Tibial nerve (tissue), 4 donors: ENCODE measurements at places on chromosomes 12 and 14.

- H3K4me1 ChIP-seq: no peaks in the 10 kb centered on the region
- H3K27ac ChIP-seq: no peak overlapping the region
- DNase-seq: no peak
These were observed 84.8 kb downstream of the FBXL14 start for GRCh38 chr12:1509413-1510052.

DNA sequence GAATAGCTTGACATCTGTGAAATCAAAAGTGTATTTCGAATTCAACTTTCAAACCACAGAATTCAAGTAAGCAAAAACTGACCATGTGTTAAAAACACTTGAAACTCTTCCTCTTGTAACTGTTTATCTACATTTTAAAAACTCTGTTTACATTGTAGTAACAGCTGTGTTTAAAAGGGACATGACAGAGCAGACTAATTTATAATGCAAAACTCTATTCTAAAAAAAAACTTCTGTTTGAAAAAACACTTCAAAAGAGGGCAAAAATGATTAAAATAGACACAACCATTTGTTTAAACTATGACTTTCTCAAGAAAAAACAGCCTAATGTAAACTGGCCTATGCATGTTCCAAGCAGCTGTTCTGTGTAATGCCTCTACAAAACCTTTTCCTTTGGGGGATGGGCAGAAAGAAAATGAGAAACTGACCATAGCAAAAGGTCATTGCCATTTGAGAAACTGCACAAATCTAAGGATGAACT lies 149.1 kb upstream of the HMGA2 start:
- no peak for DNase-seq
- H3K4me1 ChIP-seq: no peaks in the 10 kb centered on the region
- no peak overlapping the region for H3K27ac ChIP-seq
- no peaks in the 10 kb centered on the region for H3K36me3 ChIP-seq
- H3K27me3 ChIP-seq: no peaks in the 10 kb centered on the region
- H3K4me3 ChIP-seq: no peak overlapping the region

- no peaks in the 10 kb centered on the region for H3K36me3 ChIP-seq
- DNase-seq: no peak
- no peaks in the 10 kb centered on the region for H3K27me3 ChIP-seq
- H3K27ac ChIP-seq: no peak overlapping the region
- peaks cover 11% of the 10 kb centered on the region for H3K4me1 ChIP-seq
- H3K4me3 ChIP-seq: no peak overlapping the region
These were observed 7.6 kb upstream of the FKBP11 start for GRCh38 chr12:48932878-48933277.

- no peaks in the 10 kb centered on the region for H3K36me3 ChIP-seq
- no peaks in the 10 kb centered on the region for H3K27me3 ChIP-seq
- H3K4me1 ChIP-seq: no peaks in the 10 kb centered on the region
- H3K4me3 ChIP-seq: no peak overlapping the region
These were observed 1.5 kb downstream of the EML5 start for GRCh38 chr14:88791252-88791621.

DNA sequence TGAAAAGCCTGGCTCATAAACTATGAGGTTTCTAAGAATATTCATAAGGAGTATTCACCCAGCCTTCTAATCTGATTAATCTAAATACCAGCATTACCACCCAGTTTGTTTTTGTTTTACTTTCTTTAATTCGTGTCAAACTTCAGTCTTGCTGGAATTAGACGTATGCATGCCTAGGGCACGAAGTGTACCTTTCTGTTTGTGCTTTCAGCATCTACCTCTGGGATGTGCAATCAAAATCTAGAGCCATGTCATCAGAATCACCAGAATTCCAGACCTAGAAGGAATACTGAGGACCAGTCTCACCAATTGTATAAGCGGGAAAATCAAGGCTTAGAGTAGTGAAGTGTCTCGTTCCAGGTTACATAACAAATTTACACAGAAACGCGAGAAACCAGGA lies 57.3 kb downstream of the KITLG start:
- H3K27ac ChIP-seq: no peak overlapping the region
- H3K36me3 ChIP-seq: no peaks in the 10 kb centered on the region
- H3K27me3 ChIP-seq: no peaks in the 10 kb centered on the region
- DNase-seq: no peak
- peaks cover 11% of the 10 kb centered on the region for H3K4me1 ChIP-seq

GRCh38 chr12:98228683-98229539 lies 286.5 kb upstream of the TMPO start:
- DNase-seq: no peak
- no peak overlapping the region for H3K4me3 ChIP-seq
- H3K27me3 ChIP-seq: no peaks in the 10 kb centered on the region
- no peaks in the 10 kb centered on the region for H3K36me3 ChIP-seq
- H3K4me1 ChIP-seq: no peaks in the 10 kb centered on the region

- no peak for DNase-seq
- no peak overlapping the region for H3K4me3 ChIP-seq
- H3K27me3 ChIP-seq: no peaks in the 10 kb centered on the region
- no peaks in the 10 kb centered on the region for H3K36me3 ChIP-seq
These were observed 15.0 kb upstream of the BICD1 start for GRCh38 chr12:32091696-32092095.

DNA sequence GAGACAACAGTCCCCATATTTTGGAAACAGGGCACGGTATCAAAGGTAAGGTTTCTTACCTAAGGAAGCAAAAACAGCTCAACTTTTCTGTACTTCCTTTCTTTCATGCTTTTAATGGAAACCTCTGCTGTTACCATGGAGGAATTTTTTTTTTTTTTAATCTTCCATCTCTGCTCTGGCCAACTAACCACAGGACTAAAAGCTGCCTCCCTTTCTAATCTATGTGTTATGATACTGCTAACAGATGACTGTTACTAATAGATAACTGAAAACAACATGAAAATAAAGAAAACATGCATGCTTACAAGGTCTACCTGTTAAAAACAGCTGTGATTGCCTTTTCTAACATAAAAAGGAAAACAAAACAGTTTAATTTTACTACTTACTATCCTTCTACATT lies 168.4 kb downstream of the SOX5 start:
- no peaks in the 10 kb centered on the region for H3K27me3 ChIP-seq
- no peak overlapping the region for H3K4me3 ChIP-seq
- no peak for DNase-seq
- no peaks in the 10 kb centered on the region for H3K36me3 ChIP-seq
- H3K4me1 ChIP-seq: no peaks in the 10 kb centered on the region

DNA sequence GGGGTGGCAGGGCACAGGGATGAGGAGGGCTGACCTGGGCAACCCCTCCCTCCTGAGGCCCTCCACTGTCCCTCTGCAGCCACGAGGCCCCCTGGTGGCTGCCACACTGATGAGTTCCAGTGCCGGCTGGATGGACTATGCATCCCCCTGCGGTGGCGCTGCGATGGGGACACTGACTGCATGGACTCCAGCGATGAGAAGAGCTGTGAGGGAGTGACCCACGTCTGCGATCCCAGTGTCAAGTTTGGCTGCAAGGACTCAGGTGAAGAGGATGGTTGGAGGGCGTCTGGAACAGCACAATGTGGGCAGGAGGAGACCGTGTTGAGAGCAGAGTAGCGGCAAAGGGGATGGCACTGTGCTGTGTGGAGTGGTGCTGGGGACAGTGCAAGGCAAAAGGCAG lies 25.7 kb upstream of the LRP1-AS start:
- H3K27ac ChIP-seq: no peak overlapping the region
- no peak overlapping the region for H3K4me3 ChIP-seq
- peaks cover 9% of the 10 kb centered on the region for H3K36me3 ChIP-seq
